Mesenteric fat pad (tissue), 1 donor: ENCODE measurements at places on chromosomes 16 and 17. TPM values are rescaled to one million over a fixed set of nuclear protein-coding genes. Genes with fewer than 3 reads are reported as not detected.

DNA sequence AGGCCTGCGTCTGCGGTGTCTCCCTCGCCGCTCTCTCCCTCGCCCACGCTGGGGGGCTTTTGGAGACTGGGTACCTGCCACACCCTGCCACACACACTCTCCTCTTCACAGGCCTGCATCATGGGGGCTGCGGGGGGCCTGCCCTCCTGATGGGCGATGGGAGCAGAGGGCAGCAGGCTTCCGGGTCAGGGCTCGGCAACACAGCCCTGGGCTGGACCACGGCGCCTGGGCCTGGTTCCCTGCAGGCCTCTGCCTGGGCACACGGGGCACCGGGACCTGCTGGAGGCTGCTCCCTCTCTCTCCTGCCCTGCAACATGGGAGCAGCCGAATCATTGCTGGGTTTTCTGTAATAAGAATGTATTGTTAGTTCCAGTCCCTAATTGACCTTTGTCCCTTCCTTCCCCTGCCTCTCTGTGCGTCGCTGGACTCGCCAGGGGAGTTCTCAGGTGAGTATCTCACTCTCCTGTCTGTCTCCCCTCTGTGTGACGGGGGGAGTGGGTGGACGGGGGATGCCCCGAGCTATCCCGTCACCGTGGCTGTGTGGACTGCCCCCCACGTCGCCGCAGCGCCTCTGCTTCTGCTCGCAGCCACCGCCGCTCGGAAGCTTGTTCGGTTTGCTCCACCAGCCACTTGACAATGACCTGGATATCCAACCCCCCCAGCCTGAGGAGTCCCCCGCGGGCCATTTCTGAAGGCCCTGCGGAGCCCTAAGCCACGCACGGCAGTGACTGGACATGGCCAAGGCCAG is 13.5 kb downstream of the NME3 start:
- no peak for DNase-seq

- no peak for DNase-seq
Measured at GRCh38 chr17:49829026-49829425, 18.8 kb downstream of the TAC4 start.

GRCh38 chr16:76278086-76278485 is 885 bp downstream of the CNTNAP4 start:
- no peak for DNase-seq

GRCh38 chr17:2266865-2267228 is 36.7 kb downstream of the SMG6 start:
- DNase-seq, result no peak

DNA sequence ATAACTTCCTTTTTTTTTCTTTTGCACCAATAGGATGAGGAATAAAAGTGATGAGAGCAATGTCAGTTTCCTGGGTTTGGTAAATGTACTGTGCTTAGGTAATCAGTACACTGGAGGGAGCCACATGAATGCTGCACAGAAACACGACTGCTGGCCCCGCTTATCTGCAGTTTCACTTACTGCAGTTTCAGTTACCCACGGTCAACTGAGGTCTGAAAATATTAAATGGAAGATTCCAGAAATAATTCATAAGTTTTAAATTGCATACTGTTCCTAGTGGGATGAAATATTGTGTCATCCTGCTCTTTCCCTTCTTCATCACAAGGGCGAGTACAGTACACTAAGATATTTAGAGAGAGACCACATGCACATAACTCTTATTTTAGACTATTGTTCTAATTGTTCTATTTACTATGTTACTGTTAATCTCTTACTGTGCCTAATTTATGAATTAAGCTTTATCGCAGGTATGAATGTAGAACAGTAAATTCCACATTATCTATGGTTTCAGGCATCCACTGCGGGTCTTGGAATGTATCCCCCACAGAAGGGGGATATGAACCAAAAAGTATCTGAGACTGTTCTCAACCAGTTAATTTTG is 6.4 kb upstream of the LGALS3BP start:
- DNase-seq, result no peak

DNA sequence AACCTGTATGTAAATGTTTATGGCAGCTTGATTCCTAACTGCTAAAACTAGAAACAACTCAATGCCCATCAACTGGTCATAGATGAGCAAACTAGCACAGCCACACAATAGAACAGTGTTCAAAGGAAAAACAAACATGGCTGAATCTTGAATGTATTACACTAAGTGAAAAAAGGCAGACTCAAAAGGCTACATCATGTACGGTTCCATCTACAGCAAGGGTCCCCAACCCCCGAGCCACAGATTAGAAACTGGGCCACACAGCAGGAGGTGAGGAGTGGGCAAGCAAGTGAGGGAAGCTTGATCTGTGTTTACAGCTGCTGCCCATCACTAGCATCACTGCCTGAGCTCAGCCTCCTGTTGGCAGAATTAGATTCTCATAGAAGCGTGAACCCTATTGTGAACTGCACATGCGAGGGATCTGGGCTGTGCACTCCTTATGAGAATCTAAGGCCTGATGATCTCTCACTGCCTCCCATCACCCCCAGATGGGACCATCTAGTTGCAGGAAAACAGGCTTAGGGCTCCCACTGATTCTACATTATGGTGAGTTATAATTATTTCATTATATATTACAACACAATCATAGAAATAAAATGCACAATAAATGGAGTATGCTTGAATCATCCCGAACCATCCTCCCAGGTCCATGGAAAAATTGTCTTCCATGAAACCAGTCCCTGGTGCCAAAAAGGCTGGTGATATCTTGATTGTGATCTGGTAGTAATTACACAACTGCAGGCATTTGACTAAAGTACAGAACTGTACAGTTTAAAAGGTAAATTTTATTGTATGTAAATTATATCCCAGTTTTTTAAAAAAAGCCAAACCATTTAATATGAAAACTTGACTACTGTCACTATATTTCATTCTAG is 7.7 kb downstream of the CEP20 start:
- DNase-seq, result no peak

DNA sequence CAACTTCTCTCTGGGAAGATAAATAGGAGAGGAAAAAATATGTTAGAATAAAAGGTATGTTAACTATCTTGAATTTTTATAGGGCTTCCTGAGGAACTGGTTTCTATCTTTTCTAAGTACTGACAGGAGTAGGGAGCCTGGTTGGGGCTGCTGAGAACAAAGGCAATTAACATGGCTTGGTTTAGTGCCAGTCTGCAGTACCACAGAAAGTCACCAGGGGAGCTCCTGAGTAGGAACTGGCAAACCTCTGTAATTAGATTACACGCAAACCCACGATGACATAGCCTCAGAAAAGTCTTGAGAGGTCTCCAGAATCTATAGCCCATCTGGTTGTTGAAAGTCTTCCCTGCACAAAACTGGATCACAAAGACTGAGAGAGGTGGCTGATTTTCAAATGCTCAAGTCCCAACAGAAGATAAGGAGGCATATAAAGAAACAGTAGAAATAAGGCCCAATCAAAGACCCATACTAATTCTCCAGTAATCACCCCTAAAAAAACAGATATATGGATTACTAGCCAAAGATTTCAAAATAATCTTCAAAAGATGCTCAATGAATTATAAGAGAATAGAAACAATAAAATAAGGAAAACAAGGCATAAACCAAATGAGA is 11.7 kb upstream of the CNTNAP4 start:
- no peak for DNase-seq

- DNase-seq, result no peak
Measured at GRCh38 chr17:8875957-8876356, 8.5 kb upstream of the PIK3R6 start.

GRCh38 chr16:85869206-85869605 is 29.8 kb upstream of the IRF8 start:
- DNase-seq, result no peak

- no peak for DNase-seq
Measured at GRCh38 chr17:6046931-6047330, 23.2 kb upstream of the WSCD1 start.

DNA sequence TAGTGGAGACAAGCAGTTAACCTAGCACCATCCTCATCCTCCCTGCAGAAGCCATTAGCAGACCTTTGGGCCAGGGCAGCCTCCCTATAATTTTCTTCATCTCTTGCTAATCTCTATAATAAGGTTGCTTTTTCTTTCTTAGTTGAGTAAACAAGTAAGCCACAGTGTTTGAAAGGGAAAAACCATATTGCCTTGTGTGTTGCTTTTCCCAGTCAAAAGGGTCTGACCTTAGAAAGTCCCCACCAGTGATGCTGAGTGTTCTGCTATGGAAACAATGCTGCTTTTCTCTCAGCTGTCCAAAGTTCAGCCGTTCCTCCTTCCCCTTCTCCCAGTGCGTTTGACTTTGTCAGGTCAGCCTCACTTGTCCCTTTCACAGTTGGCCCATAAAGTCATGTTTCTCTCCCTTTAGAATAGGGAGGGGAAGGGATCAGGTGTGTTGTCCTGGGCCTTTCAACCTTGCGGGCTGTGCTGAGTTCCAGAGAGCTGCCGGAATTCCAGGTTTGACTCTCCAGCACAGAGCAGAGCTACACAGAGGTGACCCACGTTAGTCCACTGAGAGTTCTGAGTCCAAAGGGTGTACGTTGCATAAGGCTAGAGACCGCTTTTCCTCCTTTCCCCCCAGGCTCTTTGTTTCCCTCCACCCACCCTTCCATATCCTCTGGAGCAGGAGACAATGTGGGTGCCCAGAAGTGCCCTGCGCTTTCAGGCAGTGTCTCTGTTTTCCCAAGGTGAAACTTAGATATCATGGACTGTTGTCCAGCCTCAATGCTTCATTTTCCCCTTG is 15.9 kb upstream of the CLEC18C start:
- DNase-seq, result peak; percentile 89

GRCh38 chr17:80876950-80877728 is 114.5 kb upstream of the CHMP6 start:
- DNase-seq, result peak; percentile 62

GNG13 gene
- total RNA-seq, result not detected

SMTNL2 gene
- total RNA-seq, result 0.74 TPM

SRCIN1 gene
- 10.1 TPM for total RNA-seq

HBA2 gene
- total RNA-seq, result 248 TPM
